ENCODE measurements at places on chromosomes 16 and 17.

DNA sequence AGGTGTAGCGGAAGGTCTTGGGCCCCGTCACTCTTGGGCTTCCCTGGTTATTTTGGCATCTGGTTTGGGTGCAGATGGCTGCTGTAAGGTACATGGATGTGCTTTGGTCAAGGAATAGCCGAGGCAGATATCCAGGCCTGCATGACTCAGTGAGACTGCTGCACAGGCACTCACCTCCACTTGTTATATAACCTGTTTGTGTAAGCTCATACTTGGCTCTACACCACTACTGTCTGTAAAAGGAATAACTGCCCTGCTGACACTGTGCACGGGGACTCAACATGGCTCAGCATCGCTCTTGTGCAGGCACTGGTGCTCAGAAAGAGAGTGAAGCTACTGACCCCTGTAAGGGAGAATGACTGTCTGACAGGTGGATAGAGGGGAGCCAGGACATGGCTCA, 42.3 kb upstream of the ARL4D start:
- no peak for DNase-seq

- DNase-seq = no peak
Measured at GRCh38 chr17:39325528-39326240, 75.7 kb downstream of the FBXL20 start.

- no peak for DNase-seq
Measured at GRCh38 chr17:81342269-81343070, 47.4 kb upstream of the SLC38A10 start.

DNA sequence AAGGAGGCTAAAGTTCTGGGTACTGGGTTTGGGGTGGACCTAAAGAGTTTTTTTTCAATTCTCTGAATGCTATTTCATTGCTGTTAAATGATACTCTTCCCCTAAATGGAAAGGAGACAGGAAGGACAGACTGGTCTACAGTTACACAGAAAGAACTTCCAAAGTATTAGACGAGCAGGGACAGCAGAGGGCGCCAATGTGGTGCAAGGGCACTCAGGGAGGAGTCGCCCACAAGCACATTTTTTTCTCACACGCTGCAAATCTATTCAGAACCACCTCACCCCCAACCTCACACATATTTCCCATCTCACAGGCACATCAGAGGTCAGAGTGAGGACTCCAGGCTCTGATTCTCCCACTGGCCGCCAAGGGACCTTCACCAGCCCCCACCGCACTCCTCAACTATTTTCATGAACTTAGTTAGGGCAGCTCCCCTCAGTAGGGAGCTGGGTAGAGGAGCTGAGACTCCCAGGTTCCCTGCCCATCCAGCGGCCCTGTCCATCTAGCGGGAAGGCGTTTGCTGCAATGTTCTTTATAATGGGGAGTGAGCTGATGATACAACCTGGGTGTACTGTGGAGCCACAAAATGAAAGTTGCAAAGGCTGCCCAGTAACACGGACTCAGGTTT, 6.8 kb upstream of the CA4 start:
- DNase-seq = peak; percentile 61

DNA sequence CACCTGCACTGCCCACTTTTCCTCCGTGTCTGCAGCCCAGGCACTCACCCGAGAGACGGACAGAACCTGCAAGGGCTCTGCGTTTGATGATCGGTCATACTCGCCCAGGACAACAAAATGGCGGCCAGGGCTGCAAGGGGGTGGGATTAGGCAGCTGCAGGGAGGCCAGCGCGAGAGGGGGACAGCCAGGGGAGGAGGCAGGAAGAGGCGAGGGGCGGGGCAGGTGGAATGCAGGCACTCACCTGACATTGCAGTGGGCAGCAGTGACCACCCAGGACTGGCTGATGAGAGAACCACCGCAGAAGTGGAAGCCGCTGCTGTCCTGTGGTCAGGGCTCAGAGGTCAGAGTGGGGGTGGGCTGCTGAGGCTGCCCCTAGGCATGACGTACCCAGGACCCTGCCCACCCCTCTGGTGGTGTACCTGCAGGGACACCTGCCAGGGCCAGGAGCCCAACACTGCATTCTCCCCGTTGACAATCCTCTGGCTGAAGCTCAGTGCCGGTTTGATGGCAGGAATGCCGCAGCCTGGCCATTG, 917 bp downstream of the CTRL start:
- no peak for DNase-seq

GRCh38 chr16:4370570-4371356, 885 bp upstream of the VASN start:
- no peak for DNase-seq

DNA sequence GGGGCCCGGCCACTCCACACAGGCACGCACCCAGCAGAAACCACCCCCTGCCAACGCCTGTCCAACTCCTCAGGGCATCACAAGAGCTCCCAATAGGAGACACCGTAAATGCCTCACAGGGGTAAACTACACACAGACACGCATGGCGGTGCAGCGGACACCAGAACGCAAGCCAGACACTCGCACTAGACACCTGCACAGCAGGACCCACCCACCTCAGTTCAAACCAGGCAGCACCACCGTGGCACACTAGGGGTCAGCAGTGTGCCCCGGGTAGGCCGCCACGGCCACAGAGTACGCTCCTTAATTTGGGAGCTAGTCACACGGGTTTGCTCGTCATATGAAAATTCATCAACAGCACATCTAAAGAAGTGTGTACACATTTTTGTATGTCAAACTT, 3.4 kb downstream of the SLC38A10 start:
- DNase-seq = peak; percentile 44

- no peak for DNase-seq
Measured at GRCh38 chr16:74652249-74652648, 14.4 kb downstream of the RFWD3 start.

- no peak for DNase-seq
Measured at GRCh38 chr16:86597880-86598606, 19.7 kb downstream of the FOXL1 start.

DNA sequence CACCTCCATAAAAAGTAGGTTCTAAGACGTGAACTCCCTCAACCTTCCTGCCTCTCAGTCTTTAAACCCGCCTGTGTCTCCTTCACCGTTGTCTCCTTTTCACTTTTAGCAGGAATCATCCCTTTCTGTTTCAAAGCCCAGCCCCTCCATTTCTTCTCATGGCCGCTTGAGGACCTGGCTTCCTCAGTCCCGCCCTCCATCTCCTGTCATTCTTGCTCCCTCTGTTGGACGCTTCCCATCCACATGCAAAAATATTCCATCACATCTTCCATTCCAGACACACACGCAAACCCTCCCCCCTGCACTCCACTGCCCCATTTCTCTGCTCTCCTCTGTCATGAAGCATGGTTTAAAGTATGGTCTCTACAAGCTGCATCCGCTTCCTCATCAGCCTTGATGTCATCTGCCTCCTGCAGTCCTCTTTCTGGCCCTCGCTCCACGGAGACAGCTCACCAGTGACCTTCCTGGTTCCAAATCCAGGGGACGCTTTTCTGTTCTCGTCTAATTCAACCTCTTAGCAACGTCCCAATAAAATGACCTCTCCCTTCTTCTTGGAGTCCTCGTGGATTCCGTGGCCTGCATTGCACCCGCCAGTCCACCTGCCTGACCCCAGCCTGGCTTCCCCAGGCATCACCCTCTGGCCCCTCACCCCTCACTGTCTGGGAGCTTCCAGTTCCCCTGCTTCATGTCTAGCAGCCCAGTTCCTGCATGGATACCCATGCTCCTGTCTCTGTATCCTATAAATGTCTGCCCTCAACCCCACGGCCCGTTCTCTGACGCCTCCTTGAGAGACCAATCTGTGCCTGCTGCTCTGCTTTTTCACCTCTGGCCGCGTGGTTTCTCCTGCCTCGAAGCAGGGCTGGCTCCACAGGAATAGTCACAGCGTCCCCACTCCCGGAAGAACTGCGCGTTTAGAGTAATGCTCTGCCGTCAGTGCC, 26.2 kb downstream of the ANKRD40 start:
- no peak for DNase-seq

DNA sequence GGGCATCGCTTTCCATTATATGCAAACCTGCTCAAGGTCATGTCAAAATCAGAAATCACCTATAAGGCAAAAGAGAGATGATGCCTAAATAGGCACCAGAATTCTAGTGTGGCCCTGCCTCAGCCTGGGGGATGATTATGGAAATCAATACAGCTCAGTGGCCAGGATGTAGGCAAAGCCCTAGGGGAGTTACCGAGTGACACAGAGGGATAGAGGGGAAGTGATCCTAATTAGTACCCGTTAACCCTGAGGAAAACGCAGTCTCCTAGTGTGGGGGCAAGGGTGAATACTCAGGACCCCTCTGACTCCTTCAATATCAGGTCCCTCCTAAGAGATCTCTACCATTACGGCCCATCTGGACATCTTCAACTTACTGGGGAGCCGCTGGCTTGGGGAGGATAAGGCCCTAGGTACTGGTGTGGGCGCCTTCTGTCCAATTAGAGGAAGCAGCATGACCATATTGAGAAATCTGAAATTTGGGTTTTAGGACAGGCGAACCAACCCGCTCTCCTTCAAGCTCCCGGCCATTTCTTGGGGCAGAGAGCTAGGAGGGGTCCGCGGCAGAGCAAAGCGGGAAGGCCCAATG, 725 bp downstream of the NT5C3B start:
- DNase-seq = no peak

DNA sequence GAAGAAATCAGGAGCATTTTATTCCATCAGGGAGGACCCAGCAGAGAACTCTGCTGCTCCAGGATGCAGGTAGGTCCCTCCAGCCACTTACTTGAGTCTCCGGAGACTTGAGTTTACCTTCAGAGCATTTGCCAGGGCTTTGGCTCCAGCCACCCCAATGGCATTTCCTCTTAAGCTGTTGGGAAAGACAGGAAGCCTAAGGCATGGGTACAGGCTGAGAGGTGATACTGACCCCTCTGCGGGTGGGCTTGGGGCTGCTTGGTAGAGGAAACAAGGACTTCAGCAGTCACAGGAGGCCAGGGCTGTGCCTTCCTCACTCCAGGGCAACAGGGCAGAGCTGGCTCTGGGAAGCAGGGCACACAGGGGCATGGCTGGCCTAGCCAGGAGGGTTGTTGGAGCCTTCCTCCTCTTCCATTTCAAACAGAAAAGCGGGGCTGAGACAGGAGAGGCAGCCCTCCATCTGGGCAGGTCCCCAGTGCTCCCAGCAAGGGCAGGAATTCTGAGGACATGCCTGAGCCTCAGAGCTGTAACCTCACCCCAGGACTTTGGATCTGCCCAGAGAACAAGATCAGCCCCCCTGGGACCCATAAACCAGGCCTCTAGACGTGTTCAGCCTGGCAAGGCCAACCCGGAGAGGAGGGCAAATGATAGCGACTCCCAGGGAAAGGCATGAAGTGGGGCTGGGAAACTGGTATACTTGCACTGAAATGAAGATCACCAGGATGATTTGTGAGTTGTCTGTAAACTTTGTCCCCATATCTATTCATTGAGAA, 34.4 kb downstream of the NLRC3 start:
- no peak for DNase-seq

DNA sequence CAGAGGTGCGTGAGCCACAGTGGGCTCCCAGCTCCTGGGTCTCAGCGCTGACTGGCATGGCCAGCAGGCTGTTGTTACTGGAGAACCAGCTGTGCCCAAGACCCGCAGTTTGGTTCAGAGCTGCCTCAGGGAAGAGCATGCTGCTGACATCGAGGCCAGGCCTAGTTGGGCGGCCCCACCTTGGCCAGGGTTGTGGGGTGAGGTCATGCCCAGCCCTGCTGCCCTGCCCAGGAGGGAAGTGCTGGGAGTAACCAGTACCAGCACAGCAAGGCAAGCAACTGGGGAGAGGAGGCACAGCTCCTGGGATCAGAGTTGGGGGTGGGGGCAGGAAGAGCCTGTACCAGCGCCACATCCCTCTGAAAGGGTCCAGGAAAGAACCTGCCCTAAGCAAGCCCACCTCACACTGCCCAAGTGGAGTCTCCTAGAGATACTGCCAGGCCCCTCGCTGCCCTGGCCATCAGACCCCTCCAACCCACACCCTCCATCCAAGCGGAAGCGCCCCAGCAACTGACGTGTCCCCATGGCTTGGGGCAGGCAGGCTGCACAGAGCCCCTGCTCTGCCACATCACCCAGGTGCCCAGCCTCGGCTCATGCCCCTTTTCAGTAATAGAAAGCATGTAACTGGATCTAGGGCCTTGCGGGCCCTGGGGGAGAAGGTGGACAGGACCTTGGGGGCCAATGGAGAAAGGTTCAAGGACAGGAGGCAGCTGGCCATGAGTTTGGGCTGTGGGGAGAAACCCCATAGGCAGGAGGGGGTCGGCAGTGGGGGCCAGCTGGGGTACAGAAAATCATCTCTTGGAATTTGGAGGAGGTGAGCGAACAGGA, 990 bp downstream of the DOK4 start:
- DNase-seq = no peak

DNA sequence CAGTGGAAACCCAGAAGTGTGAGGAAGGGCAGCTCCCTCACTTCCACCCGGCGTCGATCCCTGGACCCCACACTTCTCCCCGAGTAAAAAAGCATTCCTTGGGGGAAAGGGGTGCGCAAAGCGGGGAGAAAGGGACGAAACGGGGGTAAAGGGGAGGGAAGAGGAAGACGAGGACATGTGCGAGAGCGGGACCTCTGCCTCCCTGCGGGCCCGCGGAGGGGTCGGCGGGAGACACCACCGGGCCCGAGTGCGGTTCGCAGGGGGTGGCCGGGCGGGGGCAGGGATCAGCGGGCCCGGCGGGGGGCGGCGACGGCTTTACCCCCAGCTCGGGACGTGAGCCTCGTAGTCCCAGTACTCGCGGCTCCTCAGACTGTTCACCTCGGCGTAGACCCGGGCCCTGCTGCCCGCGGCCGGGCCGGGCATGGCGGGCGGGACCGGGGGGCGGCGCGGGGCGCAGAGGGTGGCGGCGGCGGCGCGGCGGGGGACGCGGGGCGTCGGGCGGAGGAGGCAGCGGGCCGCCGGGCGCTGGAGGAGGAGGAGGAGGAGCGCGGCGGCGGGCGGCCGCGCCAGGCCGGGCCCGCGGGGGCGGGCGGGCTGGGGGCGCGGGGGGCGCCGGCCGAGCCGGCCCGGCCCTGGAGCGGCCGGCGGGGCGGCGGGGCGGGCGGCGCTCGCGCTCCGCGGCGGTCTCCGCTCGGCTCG, 443 bp downstream of the CSNK2A2 start:
- DNase-seq = no peak

GRCh38 chr16:593406-593805, 3.5 kb downstream of the RAB40C start:
- DNase-seq = no peak

DNA sequence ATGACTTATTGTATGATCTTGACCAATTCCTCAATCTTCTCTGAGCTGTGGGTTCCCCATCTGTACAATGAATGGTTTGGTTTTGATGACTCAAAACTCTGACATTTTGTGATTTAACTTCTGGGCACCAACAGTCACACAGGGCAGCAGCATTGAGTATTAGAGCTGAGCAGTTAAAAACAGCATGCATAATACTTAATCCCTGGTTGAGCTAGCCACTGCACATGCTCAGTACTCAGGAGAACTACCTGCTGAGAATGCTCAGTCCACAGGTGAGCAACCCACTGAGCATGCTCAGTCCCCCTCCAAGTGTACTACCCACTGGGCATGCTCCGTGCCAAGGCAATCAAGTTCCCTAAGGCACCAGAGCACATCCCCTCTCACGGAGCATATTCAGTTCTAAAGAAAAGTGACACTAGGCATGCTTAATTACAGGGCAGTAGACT, 68.7 kb downstream of the AIPL1 start:
- DNase-seq = no peak

- no peak for DNase-seq
Measured at GRCh38 chr16:67249178-67250044, 632 bp downstream of the SLC9A5 start.

Data from activated CD8-positive, alpha-beta memory T cell treated with anti-CD3 and anti-CD28 coated beads for 1 hour (primary cell).